ENCODE measurements at places on chromosomes 12 and 14. TPM values are rescaled to one million over a fixed set of nuclear protein-coding genes. Genes with fewer than 3 reads are reported as not detected.

DNA sequence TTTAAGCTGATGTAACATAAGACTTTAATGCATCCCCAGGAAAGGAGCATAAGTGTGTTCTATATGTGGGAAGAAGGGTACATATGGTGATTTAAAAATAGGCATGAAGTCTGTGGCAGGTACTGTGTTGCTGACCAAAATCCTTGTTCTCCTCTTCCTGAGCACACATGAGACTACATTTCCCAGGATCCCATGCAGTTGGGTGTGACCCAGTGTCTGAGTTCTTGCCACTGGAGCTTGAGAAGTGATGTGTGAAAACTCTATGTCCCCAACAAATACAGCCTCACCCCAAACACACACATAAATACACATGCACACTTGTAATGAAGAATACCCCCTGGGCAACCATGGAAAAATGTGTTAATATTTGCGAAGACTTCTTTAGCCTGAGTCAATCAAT, 8.5 kb upstream of the SMIM10L1 start:
- DNase-seq = no peak

- no peak for DNase-seq
Measured at GRCh38 chr12:105223352-105223845, 12.6 kb downstream of the APPL2 start.

DNA sequence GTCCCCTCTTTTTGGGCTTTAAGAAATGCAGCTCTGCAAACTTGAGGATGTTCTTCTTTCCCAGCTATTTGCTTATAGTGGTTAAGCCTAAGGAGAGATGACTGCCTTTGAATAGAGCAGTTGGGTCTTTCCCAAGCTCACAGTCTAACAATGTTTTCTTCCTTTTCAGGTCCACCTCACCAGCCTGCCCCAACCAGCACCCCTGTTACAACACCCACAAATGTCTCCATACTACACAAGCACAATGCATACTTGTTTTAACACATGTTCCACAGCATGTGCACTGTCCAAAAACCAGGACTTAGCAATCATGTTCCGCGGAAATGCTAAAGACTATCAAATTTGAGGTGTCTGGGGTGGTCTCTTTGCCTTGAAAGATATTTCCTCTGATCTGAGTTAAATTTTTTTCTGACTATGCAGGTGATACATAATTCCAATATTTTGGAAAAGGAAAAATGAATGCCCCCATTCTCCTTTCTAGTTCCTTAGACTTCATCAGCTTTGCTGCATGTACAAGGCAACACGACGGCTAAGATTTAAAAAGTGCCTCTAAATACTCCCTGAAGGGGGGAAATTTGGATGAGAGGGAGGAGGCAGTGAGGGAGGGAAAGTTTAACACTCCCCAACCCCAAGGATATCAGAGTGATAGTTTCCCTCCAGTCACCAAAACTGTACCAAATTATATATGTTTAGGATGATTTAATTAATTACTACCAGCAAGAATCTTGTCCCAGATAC, 6.6 kb upstream of the HOXC13 start:
- no peak for DNase-seq

- DNase-seq = peak; percentile 15
Measured at GRCh38 chr12:125186471-125187147, 121.4 kb downstream of the AACS start.

CLEC2A gene
- total RNA-seq = not detected

PTPN6 gene
- total RNA-seq = 22.5 TPM

- no peak for DNase-seq
Measured at GRCh38 chr12:116583129-116583694, 24.0 kb downstream of the MAP1LC3B2 start.

- DNase-seq = no peak
Measured at GRCh38 chr12:116194935-116195431, 82.5 kb downstream of the MED13L start.

- no peak for DNase-seq
Measured at GRCh38 chr14:101499513-101499912, 61.8 kb upstream of the DIO3 start.

DNA sequence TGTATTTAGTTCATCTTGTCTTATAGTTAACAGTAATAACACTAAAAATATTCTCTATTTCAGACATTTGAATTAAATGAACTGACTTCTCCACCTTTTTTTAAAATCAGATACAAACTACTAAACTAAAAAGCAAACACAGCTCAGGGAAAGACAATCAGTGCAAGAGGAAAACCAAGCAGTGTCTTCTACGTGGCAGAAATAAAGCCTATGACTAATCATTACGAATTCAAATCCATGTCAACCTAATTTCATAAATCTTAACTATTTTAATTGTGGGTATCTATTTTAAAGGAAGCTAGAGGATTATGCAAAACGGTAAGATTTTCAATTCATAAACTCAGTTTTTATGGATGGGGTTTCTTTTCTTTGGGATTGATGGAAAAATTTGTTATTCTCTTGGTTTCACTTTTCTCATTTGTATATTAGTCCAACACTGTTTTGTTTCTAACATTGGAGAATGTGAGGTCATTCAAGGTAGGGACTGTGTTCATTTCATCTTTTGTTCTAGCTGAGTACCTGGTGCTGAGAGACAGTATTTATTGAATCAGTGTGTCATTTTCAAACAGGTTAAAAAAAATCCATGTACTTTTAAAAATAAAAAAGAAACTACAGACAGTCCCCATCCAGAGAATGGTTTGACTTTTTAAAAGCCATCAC, 12.8 kb upstream of the PALS1 start:
- DNase-seq = peak; percentile 30

CEP170B gene
- 35.1 TPM for total RNA-seq

DNA sequence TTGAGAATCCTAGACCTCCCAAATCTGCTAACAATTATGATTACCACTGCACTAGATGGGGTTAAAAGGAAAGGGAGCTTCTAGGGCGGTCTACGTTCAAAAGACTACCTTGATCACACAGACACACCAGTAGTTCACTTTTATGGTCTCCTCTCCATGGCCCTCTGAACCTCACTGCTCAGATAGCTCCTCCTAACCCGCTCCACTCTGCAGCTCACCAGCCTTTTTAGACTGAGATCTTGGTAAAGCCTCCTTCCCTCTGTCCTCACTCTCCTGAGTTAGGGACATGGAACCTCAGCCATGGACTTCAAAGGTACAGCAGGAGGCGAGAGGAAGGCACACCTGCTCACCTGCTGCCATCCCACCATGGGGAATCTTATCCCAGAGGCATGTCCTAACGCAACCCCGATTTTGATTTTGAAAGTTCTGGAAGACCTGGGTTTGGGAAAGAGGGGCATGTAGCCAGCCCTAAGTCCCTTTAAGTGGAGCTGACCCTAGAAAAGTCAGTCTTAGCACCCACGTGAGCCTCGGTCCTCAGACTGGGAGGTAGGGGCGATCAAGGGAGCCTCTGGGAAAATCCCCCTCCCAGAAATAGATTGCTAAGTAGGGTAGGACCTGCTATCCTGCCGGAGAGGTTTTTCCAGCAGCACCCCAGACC, 1.3 kb downstream of the ZNF219 start:
- DNase-seq = no peak

POTEM gene
- total RNA-seq = not detected

GRCh38 chr14:50619569-50620141, 48.5 kb downstream of the SAV1 start:
- peak; percentile 34 for DNase-seq

GRCh38 chr12:105427883-105428282, 97.4 kb downstream of the C12orf75 start:
- DNase-seq = peak; percentile 78

MMP19 gene
- total RNA-seq = 5.2 TPM

DNA sequence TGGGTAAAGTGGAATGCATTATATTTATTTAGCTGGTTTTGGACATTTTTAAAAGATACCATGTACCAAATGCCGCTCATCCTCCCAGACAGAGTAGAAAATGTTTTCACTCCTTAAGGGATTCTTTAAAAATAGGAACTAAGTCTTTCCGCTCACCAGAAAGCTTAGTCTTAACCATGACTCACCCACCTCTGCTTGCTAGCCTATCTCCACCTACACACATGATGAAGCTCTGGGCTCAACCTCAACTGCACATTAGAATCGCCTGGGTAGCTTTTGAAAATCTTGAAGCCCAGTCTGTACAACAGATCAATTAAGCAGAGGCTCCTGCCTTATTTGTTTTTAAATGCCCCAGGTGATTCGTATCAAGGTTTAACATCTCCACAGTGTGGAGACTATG, 260.5 kb downstream of the NEDD1 start:
- DNase-seq = no peak

TAS2R43 gene
- total RNA-seq = 0.21 TPM

KLHL33 gene
- not detected for total RNA-seq

GRCh38 chr14:87696485-87696884, 296.5 kb downstream of the GALC start:
- DNase-seq = no peak

DNA sequence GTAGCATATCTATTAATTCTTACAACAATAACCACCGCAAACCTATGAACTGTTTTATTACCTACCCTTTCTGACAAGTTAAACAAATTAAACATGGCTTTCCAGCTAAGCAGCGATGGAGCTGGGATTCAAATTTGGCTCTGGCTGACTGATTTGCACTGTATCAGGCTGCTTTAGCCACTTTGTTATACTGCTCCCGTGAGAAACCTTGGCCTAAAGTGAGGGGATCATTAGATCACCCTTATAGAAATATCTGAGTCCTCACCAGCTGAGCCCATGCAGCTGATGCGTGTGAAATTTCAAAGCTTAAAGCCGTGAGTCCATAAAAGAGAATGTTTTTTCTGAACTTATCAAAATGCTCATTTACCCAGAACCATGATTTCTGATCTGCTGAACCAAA, 8.1 kb upstream of the GPHB5 start:
- no peak for DNase-seq

Measured in foreskin keratinocyte (primary cell).